Activated CD4-positive, alpha-beta T cell treated with anti-CD3 and anti-CD28 coated beads, Interleukin-2, Interleukin-6, amounts not matched to agents 100 ng/mL and 50 ng/mL, durations not matched to agents 16 hours and 8 hours (primary cell): ENCODE measurements at places on chromosomes 2 and 18.

- no peak for DNase-seq
These were observed 2.3 kb upstream of the ALPP start for GRCh38 chr2:232376260-232376659.

DNA sequence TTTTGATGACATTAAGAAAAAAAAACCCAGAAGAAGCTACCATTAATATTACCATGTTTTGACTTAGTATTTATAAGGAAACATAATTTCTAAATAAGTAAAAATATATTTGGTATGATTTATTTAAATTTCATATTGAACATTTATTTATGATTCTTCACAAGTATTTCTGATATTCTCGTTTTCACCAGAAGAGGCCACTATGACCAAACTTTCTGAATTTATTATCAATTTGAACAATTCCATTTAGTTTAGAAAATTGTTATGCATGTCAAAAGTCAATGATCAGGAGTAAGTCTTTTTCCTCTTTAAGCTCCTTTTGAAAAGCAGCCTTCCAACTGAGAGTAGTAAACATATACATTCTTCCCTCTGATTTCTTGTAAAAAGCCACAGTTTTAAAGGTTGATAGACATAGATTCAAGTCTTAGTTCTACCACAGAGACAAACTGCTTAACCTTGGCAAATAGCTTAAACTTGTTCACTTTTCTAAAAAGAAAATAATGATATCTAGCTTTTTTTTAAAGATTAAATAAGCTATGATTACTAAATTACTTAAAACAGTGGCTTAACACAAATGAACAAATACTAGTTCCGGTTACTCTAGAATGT, 329.9 kb downstream of the TRIB2 start:
- DNase-seq, result no peak

DNA sequence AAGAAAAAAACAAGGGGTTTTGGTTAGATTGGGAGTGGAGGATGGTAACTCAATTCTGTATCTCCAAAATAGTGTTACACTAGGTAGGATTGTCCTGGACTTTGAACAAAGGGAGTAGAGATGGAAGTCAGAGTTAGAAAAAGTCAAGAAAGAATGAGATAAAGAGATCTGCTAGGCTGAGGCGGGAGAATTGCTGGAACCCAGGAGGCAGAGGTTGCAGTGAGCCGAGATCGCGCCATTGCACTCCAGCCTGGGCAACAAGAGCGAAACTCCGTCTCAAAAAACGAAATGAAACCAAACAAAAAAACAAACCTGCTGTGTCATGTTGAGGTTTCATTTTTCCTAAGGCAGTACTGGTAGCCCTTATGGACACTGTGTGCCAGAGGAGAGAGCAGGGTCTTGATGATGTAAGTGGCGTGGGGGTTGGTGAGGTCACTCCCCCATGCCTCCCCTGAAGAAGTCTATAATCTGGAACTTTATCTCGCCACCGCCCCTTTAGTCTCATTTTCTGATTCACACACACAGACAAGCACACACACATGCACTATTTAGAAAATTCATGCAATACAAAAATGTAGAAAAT, 10.5 kb downstream of the DRC1 start:
- DNase-seq, result peak; percentile 73

DNA sequence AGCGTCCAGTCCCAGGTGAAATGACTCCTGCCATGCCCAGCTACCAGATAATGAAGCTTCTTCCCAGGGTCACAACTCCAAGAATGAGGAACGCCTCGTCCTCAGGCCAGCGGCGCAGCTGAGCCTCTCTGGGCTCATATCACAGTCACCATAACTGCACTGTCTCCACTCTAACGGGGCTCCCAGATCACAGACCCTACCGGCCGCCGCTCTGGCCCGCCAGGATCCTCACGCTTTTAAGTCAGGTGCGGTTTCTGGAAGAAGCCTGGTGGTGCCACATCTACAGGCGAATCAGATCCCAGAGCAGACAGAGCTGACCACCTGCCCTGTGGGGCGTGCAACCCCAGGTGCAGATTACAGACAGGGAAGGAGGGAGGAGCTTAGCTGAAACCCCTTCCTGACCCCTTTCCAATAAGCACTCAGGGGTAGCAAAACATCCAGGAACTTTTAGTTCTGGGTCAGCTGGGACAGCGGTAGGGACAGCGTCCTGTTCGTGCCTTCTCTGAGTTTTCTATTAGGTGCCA, 3.7 kb upstream of the ACKR3 start:
- DNase-seq, result no peak

GRCh38 chr2:16069663-16069932, 129.2 kb downstream of the MYCN start:
- no peak for DNase-seq
